Activated T-cell treated with anti-CD3 and anti-CD28 coated beads for 24 hours (primary cell): ENCODE measurements at places on chromosomes 12 and 14.
A peak's percentile ranks its signal among the peaks of the same experiment; 100 is the strongest.

GRCh38 chr14:53011053-53011462 lies 60.2 kb upstream of the FERMT2 start:
- DNase-seq = no peak

DNA sequence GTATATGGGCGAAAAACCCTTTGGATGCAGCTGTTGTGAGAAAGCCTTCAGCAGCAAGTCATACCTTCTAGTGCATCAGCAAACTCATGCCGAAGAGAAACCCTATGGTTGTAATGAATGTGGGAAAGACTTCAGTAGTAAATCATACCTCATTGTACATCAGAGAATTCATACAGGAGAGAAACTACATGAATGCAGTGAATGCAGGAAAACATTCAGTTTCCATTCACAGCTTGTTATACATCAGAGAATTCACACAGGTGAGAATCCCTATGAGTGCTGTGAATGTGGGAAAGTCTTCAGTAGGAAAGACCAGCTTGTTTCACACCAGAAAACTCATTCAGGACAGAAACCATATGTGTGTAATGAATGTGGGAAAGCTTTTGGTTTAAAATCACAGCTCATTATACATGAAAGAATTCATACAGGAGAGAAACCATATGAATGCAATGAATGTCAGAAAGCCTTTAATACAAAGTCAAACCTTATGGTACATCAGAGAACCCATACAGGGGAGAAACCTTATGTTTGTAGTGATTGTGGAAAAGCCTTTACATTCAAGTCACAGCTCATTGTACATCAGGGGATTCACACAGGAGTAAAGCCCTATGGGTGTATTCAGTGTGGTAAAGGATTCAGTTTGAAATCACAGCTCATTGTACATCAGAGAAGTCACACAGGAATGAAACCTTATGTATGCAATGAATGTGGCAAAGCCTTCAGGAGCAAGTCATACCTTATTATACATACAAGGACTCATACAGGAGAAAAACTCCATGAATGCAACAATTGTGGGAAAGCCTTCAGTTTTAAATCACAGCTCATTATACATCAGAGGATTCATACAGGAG lies 21.4 kb downstream of the ZNF268 start:
- DNase-seq = no peak

GRCh38 chr12:97380440-97380839 lies 82.2 kb upstream of the RMST start:
- DNase-seq = no peak

DNA sequence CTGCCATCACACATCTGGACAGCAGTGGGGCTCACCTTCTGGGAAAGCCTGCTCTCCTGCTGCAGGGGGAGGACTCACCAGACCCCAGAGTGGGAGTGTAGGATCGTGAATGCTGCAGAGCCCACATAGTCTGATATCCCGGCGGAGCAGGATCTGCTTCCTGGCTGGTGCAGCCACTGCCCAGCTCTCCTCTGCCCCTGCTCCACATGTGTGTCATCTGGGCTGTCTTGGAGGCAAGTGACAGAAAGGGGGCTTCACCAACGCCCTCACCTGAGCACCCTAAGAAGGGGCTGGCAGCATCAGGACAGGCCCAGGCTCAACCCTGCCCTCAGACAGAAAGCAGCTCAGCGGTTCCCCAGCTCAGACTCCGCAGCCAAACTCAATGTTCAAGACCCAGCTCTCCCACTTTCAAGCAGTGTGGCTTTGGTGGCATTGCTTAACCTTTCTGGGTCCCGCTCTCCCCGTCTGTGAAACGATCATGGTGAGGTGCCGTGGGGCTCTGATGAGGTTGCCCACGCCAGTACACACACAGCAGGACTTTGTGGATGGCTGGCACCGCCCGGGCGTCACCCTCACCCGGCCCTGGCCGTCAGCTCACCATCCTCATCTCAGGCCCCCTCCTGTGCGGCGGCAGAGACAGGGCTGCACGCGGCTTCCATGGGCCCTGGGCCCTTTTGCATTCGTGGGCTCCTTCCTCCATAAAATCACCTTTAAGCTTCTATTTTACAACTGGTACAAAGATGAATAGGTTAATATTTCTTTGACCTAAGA lies 91.0 kb upstream of the SFSWAP start:
- no peak for DNase-seq

DNA sequence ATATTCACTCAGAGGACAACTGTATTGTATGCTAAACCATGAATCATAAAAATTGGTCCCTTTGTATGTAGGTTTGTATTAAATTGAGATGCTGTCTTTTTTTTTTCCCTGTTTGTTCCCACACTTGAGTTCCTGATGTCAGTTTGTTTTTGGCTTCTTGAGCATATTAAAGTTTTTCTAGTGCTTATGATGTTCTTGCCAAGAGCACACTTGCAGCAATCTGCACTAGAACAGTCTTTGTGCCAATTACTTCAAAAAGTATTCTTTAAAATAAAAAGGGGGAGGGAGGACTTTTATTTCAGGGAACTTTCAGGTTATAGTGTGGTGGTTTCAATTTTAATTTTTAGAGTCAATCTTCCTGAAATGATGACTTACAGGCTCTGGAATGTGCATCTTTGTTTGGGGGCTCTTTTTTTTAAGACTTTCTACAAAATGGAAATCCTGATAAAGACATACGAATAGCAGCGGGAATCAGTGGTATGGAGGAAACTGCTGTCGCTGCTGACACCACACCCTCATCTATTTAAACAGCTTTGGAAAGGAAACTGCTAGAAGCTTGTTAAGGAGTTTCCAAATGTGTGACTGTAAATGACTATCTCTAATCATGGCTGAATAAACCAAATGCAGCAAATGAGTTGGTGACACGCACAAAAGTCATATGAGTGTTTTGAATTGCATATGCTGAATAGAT lies 188.6 kb downstream of the EGLN3 start:
- DNase-seq = no peak

DNA sequence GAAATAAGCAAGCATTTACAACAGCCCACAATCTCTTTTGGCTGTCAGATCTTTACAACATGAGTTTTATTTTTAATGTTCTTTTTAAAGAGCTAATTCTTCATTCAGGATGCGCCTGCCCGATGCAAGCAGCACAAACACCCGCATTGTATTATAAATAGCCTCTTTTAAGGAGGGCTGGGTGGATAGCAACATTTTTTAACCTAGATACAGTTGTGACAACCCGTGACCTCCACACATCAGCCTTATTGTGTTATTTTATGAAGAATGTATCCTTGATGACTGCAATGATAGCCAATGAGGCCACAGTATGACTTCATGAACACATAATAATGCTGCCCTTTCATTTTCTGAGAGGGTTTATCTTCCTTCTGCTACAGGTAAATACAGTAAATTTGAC lies 173.7 kb downstream of the FOXN3 start:
- DNase-seq = no peak

- DNase-seq = no peak
Observed at GRCh38 chr12:6330999-6331714, 10.7 kb downstream of the TNFRSF1A start.

- DNase-seq = no peak
Observed at GRCh38 chr14:64844272-64844671, 35.4 kb downstream of the SPTB start.

DNA sequence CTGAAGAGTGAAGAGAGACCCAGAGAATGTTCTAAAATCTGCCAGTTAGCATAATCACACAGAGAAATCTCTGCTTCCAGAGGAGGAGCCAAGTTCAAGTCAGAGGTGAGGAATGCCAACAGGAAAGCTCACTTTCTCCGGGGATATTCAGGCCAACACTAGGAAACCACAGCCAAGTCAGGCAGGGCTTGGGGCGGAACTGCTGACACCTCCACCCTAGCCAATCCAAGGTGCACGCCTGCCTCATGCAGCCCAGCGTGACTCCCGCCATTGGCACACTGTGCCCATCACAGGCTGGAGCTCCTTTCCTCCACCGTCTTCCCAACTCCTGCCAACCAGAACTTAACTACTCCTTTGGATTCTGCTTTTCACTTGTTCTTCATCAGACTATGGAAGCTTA lies 374.3 kb upstream of the CCDC196 start:
- DNase-seq = no peak

- DNase-seq = no peak
Observed at GRCh38 chr14:42141328-42141727, 534.7 kb downstream of the LRFN5 start.

- no peak for DNase-seq
Observed at GRCh38 chr14:89399157-89399556, 17.9 kb downstream of the FOXN3 start.

DNA sequence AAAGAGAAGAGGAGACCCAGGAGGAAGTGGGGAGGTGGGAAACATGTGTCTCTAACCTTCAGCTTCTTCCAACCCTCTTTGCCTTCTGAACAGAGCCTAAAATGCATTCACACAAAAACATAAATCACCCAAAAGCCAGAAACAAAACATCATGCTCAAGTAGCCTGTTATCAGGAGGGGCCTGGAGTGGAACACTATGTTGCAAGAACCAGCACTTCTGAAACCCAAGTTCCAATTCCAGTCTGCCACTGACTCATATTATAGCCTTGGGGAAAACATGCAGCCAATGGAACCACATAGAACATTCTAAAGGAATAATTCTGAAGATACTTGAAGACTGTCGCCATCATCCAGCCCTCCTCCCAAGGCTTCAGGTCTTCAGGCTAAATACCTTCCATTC lies 169.8 kb upstream of the PLXNC1 start:
- DNase-seq = no peak

GRCh38 chr12:112939761-112940381 lies 1.6 kb downstream of the OAS3 start:
- DNase-seq = no peak

- no peak for DNase-seq
Observed at GRCh38 chr14:34449819-34450541, 12.1 kb downstream of the SPTSSA start.

DNA sequence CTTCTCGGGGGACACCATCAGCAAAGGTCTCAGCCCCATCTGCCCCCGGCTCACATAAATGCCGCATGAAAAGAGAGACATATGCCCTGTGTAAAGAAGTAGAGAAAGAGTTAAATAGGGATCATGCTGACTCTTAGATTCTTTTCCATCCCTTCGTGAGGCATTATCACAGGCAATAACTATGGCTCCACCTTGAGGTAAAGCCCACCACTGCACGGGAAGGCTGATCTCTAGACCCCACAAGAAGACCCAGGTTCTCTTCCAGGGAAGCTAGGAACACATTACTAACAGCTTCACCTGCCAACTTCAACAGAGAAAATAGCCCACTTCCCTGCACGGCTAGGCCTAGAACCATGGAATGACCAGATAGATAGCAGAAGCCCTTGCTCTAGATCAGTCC lies 14.1 kb upstream of the NOP2 start:
- no peak for DNase-seq

- DNase-seq = no peak
Observed at GRCh38 chr12:2451025-2451424, 343.7 kb upstream of the FKBP4 start.

- no peak for DNase-seq
Observed at GRCh38 chr14:44886860-44887595, 74.7 kb downstream of the KLHL28 start.

GRCh38 chr14:76926521-76927251 lies 100.5 kb downstream of the LRRC74A start:
- peak; percentile 35 for DNase-seq

GRCh38 chr14:75425446-75425845 lies 2.4 kb upstream of the JDP2 start:
- DNase-seq = no peak

- DNase-seq = no peak
Observed at GRCh38 chr14:81454572-81455218, 54.6 kb upstream of the STON2 start.

- DNase-seq = no peak
Observed at GRCh38 chr14:76921088-76921399, 94.8 kb downstream of the LRRC74A start.

- no peak for DNase-seq
Observed at GRCh38 chr12:91239481-91239880, 56.9 kb upstream of the DCN start.

DNA sequence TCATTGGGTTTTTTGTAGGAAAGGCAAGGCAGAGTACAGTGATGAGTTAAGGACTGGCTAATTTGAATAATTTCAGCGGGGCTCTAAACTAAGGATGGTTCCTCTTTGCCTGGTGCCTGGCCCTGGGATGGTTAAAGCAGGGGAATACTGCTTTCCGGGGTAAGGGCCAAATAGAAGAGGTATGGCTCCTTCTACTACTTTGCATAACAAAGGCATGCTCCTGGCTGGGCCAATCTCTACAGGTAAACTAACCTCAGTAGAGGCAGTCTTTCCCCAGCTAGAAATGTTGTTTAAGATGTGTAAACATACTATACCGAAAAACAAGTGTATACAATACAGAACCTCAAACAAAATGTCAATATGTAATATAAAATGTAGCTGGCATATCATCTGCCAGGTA lies 1239.0 kb downstream of the SLC16A7 start:
- DNase-seq = no peak

GRCh38 chr12:121637231-121637914 lies 11.0 kb downstream of the ORAI1 start:
- no peak for DNase-seq

GRCh38 chr12:105470601-105471000 lies 140.1 kb downstream of the C12orf75 start:
- no peak for DNase-seq

GRCh38 chr12:24198070-24198469 lies 248.6 kb upstream of the SOX5 start:
- DNase-seq = no peak

DNA sequence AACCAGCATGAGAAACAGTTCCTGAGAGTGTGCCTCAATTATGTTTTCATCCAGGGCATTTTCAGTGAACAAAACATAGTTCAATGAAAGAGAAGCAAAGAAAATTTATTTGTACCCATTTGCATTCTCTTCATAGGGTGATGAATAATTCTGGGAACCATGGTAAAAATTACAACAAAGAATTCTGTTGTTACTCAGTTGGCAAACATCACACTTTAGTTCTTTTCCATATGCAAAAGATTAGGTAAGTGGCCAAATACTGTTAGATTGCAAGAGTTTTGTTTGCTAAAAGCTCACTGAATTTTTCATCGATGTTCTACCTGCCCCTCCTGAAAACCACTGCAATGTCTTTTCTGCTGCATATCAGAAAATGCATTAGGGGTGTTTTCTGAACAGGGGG lies 132.4 kb upstream of the RGS6 start:
- no peak for DNase-seq

DNA sequence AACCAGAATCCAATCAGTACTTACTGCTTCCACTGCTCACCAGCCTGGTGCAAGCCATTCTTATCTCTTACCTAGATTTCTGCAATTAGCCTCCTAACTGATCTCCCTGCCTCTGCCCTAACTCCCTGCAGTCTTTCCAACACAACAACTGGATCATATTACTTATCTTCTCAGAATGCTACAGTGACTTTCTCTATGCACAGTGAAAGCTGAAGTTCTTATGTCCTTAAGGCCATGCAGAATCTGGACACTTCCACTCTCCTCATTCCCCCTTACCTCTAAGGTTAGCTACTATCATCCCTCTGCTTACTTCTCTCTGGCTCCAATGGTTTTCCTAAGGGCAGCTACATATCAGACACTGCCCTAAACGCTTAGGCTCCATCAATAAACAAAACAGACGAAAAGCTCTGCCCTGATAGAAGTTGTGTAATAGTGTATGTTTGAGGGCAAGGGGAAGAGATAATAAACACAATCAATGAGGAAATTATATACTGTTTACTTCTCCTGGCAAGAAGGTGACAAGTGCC lies 4.0 kb downstream of the KTN1 start:
- DNase-seq = no peak
